ENCODE measurements at places on chromosomes 5 and 9.

DNA sequence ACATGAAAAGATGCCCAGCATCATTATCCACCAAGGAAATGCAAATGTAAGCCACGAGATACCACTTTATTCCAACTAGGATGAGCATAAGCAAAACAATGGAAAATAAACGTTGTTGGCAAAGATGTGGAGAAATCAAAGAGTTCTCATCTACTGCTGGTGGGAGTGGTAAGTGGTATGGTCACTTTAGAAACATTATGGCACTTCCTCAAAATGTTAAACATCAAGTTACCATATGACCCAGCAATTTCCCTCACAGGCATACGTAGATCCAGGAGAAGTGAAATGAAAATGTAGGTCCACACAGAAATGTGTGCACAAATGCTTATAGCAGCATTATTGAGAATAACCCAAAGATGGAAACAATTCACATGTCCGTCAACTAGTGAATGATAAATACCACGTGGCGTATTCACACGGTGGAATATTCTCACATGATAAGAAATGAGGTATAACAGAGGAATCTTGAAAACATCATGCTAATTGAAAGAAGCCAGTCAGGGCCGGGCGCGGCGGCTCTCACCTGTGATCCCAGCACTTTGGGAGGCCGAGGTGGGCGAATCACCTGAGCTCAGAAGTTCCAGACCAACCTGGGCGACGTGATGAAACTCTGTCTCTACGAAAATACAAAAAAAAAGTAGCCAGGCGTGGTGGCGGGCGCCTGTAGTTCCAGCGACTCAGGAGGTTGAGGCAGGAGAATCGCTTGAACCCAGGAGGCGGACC, 16.4 kb upstream of the FLT4 start:
- DNase-seq = no peak

GRCh38 chr5:61289241-61289640, 42.8 kb upstream of the ZSWIM6 start:
- DNase-seq = no peak

DNA sequence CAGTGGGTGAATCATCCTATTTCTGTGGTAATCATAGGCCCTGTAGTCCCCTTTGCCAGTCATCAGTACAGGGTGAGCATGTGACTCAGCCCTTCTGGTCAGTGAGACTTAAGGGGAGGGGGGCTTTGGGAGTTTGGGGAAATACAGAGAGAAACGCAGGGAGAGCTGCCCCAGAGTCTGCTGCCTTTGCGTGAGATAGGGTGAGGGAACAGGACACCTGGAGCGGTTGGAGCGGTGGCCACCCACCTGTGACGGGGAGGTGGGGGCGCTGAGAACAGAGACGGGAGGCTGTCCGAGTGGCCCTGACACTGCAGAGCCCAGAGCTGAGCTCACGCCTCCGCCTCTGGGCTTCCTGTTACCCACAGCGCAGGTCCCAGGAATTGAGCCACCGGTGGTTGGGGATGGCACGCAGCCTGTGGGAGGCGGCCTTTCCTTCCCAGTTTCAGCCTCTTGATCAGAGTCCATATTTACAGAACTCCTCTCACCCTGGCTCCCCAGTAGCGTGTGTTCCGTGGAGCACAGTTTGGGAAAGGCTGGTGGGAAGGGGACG, 92.0 kb upstream of the ERCC6L2 start:
- DNase-seq = no peak

DNA sequence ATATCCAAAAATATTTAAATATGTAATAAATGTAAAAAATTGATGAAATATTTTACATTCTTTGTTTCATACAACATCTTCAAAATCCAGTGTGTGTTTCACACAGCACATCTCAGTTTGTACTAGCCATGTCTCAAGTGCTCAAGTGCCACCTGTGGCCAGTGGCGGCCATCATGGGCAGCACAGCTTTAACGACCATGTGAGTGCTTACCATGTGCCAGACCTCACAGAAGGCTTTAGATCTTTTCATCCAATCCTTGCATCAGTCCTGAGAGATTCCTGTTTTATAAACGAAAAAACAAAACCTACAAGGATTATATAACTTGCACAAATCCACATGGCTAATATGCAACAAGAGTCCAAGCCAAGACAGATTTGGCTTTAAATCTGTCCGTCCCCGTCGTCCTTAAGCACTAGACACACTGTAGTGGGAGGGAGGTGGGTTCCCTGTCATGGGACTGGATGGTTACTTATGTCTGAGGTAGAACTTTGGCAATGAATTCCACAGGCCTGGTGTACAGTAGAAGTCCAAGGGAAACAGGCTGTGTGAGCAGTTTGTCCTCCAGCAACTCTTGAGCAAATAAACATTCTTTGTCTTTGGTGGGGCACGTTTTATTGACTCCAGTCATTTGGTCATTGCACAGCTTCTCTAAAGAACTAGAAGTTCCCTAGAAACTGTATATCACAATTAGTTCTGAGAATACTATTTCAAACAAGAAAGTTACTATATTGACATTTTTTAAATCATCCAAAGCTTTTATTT, 25.0 kb upstream of the F2R start:
- no peak for DNase-seq

DNA sequence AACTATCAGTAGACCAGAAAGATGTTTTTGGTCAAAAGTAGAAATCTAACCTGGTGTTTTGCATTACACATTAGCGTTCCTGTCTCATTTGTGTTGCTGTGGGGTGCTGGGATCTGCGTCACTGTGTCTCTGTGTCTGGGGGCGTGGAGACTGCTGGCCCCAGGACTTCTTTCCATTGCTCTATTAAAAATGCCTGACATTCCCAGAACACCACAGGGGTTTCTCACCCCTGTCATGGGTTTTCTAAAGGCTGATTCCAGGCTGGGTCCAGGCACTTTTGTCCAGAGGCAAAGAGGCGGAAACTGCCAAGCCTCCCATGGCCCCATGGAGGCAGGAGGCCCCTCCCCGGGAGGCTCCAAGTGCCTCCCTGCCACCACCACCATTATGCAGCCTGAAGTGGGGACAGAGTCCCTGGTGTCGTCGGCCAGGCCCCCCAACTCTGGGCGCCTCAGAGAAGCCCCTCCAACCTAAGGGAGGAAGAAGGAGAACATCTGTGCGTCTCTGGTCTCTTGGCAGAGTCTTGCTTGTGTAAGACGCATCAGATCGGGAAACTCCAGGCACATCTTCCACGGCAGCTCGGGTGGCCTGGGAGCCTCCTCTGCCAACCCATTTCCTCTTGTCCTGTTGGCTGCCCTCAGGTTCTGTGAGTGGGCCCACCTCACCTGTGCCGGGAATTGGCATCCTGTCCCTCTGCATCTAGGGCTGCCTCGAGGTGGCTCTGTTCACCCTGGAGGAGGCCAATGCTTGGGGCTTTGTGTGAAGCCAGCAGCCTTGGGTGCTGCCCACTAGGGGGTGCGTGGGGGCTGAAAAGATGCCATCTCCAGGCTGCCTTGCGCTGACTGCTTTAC, 13.8 kb upstream of the PLEKHG4B start:
- DNase-seq = no peak

GRCh38 chr5:158170534-158170933, 311.6 kb upstream of the CLINT1 start:
- DNase-seq = no peak

GRCh38 chr5:112870966-112871365, 9.9 kb downstream of the SRP19 start:
- no peak for DNase-seq

- DNase-seq = no peak
Observed at GRCh38 chr5:172785429-172786088, 14.6 kb upstream of the DUSP1 start.

- no peak for DNase-seq
Observed at GRCh38 chr5:33824516-33825195, 67.1 kb downstream of the ADAMTS12 start.

GRCh38 chr9:136051837-136052471, 43.1 kb downstream of the NACC2 start:
- no peak for DNase-seq

- DNase-seq = no peak
Observed at GRCh38 chr5:8848997-8849594, 696.8 kb downstream of the SEMA5A start.

DNA sequence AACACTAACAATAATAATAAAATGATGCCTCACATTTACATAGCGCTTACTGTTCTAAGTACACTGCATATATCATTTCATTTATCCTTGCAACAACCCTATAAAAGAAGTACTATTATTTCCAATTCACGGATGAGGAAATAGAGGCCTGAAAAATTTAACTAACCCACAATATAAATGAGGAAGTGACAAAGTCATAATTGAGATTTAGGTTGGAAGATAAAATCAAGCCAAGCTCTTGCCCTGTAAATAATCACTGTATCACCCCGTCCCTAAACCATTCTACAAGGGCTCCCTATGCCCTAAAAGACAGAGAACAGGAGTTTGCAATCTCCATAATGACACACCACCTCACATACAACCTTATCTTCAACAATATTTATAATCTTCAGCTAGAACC, 49.6 kb downstream of the STRBP start:
- no peak for DNase-seq

- DNase-seq = no peak
Observed at GRCh38 chr5:137280656-137281055, 218.5 kb downstream of the SPOCK1 start.

DNA sequence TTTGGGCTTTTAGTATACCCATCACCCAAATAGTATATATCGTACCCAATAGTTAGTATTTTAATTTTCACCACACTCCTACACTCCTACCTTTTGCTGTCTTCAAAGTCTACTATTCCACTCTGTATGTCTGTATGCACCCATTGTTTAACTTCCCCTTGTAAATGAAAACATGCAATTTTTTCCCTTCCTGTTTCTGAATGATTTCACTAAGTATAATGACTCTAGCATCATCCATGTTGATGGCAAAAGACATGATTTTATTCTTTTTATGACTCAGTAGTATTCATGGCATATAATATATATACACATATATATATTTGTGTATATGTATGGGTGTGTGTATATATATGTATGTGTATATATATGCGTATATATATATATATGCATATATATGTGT, 63.1 kb upstream of the FAM174A start:
- no peak for DNase-seq

Measured in stimulated activated naive CD4-positive, alpha-beta T cell (primary cell).